ENCODE measurements at places on chromosomes 6 and 20. TPM values are rescaled to one million over a fixed set of nuclear protein-coding genes. Genes with fewer than 3 reads are reported as not detected.

- DNase-seq: no peak
Measured at GRCh38 chr6:166420351-166420750, 37.6 kb upstream of the MPC1 start.

OOEP gene
- polyA plus RNA-seq: not detected

GRCh38 chr20:18985551-18985950, 172.0 kb downstream of the SCP2D1 start:
- DNase-seq: no peak

DNA sequence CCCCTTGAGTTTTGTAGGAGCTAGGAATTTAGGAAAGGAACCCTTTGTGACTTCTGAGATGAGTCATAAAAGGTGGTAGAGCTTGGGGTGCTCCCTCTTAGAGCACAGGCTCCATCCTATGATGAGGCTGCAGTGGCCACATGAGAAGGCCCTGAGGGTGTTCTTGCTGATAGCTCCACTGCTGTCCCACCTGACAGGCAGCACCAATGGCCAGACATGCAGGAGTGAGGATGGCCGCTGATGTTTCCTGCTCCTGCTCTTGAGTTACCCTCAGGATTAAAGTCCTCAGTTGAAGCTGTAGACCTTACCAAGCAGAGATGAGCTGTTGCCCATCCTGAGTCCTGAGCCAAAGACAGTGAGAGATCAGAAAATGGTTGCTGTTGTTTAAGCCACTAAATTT, 512.1 kb downstream of the CDH26 start:
- no peak for DNase-seq

SYNDIG1 gene
- not detected for polyA plus RNA-seq

IL17F gene
- polyA plus RNA-seq: not detected

ZNF341 gene
- 2.2 TPM for polyA plus RNA-seq

DNA sequence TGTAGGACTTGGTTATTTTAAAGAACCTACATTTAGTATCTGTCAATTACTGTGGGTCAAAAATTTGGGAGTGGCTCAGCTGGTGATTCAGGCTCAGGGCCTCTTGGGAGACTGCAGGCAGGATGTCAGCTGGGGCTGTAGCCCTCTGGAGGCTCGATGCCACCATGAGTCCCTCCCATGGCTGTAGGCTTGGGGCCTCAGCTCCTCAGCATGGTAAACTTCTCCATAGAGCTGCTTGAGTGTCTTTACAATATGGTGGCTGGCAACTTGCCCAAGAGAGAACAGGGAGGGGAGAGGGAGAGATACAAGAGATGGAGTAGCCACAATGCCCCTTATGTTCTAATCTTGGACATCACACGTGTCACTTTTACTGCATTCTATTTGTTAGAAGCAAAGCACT, 470.4 kb downstream of the CDH26 start:
- no peak for DNase-seq

GRCh38 chr6:141541581-141542324, 591.0 kb upstream of the GJE1 start:
- DNase-seq: no peak

DNA sequence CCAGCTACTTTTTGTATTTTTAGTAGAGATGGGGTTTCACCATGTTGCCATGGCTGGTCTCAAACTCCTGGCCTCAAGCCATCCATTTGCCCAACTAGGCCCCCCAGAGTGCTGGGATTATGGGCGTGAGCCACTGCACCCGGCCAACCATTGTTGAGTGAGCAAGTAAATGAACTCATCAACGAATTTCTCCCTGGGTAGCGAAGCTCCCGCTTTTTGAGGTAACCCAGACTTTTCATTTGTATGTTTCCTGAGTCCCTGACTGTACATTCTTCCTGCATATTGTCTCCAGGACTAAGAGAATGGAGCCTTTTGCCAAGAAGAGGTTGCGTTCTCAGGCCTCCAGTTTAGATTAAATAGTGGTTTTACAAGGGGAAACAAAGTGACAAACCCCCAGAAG, 36.4 kb downstream of the RIPOR3 start:
- no peak for DNase-seq
